ENCODE measurements at places on chromosomes 1 and 21.

DNA sequence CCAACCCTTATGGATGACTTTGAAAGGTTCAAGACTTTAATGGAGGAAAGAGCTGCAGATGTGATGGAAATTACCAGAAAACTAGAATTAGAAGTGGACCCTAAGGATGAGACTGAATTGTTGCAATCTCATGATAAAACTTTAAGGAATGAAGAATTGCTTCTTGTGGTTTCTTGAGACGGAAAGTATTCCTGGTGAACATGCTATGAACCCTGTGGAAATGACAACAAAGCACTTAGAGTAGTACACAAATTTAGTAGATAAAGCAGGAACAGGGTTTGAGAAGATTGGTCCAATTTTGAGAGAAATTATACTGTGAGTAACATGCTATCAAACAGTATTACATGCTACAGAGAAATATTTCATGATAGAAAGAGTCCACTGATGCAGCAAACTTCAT, 215.4 kb downstream of the OMA1 start:
- DNase-seq = no peak

DNA sequence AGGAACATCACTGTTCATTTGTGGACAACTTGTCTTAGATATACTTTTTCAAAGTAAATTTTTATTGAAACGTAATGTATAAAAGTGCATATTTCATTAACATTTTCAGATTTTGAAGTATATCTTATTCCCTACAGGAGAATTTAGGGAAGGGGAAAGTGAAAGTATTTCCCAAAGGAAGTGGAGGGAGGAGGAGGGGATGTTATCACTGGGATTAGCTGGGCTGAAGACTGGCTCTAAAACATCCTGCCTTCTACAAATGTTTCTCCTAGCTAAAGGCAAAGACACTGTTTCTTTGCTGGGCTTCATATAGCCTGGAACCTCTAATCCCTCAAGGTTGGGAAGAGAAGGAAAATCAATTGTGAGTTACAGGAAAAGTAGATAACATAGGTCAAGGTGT, 7.1 kb upstream of the ZNF697 start:
- DNase-seq = no peak

DNA sequence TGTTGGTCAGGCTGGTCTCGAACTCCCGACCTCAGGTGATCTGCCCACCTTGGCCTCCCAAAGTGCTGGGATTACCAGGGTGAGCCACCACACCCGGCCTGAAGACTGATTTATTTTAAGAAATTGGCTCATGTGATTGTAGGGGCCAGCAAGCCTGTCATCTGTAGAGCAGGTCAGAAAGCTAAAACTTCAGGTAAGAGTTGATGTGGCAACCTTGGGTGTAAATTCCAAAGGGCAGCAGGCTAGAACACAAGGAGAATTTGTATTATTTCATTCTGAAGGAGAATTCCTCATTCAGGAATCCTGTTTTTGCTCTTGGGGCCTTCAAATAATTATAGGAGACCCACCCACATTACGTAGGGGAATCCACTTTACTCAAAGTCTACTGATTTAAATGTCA, 728.7 kb downstream of the LTN1 start:
- DNase-seq = no peak

- no peak for DNase-seq
These were observed 29.4 kb downstream of the FRRS1 start for GRCh38 chr1:99737016-99737415.

DNA sequence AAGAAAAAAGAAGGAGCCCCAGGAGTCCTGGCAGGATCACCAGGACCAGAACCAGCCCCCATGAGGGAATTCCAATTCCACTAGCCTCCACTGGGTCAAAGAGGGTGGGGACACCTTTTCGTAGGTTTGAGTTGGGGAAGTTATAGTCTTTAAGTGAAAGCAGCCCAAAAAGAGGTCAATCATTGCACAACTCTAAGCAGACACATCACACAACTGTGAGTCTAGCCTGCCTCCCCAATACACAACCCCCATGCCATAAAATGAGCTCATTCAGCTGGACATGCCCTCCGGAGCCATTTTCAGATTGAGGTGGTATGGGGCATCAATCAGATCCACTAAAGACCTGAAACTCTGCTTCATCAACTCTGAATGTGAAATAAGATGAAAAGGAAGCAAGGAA, 179.9 kb downstream of the NPHP4 start:
- no peak for DNase-seq

DNA sequence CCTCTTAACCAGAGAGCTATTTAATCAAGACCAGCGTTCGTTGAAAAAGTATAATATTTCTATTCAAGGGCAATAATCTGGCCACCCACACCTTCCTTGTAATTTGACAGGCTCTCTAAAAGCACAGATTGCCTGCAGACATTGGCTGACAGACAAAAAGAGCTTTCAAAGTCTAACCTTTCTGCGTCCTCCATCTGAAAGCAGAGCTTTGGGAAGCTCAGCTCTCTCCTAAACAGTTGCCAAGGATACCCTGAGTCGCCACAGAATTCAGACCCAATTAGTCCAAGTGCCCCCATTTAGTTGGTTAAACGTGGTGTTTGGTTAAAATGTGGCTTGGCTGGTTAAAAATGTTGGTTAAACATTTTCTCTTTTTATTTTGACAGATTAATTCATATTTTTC, 33.7 kb upstream of the PLA2G2C start:
- no peak for DNase-seq

DNA sequence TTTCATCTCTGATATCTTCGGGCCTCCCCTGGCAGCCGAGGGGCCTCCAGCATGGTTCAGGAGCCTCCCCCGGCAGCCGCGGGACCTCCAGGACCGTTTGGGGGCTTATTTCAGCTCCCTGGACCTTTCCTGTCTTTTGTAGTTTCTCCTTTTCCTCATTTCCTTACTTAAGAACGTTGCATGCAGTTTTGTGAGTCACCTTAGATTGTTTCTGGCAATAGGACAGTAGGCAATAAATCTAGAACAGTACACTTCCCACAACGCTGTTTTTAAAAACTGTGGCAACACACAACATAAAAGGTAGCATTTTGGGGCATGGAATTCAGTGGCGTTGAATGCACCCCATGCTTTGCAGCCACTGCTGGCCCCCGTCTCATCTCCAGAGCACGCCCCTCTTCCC, 24.4 kb downstream of the FAAP20 start:
- no peak for DNase-seq

DNA sequence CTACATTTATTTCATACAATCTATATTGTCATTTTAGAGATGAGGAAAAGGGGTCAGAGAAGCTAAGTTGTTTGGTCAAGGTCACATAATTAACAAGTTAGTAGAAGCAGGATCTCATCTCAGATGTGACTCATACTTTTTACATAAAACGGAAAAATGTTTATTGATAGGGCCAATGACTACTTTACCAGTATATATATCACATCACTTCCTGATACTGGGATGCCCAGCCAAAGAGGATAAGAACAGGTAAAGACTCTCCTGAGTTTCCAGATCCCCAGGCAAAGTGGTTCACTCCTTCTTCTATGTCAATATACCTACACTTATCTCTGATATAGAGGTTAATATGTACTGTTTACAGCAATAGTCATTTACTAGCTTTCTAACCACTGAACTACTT, 21.0 kb downstream of the YIPF1 start:
- DNase-seq = no peak

DNA sequence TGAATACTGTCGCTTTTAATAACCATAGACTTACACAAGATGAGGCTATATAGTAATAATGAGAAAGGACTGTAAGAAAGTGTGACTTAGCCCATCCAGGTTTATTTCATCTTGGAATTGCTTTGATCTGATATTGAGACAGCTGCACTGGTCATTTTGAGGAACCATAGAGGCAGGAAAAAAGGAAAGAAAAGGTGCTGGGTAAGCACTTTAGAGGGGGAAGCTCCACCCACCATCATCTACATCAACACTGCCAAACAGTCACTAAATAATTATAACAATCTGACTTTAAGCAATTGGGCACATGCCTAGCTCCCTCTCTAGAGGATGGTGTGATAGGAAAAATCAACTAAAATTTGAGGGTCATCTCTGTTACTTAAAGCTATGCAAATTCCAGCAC, 70.6 kb upstream of the ST6GALNAC3 start:
- DNase-seq = no peak

- no peak for DNase-seq
These were observed 30.0 kb upstream of the UBE2U start for GRCh38 chr1:64173336-64173940.

GRCh38 chr21:38272215-38272614, 15.4 kb downstream of the KCNJ15 start:
- no peak for DNase-seq

DNA sequence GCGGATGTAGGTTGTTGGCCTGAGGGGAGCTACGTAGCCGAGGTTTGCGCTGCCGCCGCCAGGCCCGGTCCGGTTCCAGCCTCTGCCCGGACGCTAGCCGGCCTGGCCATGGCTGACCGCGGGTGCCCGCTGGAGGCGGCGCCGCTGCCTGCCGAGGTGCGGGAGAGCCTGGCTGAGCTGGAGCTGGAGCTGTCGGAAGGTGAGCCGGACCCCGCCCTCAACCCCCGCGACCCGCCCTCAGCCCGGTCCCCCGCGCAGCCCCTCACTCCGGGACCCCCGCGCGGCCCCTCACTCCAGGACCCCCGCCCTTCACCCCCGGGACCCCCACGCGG, 299 bp downstream of the DIP2A start:
- DNase-seq = no peak

GRCh38 chr1:162861101-162861500, at the start of gene CCDC190:
Gene CCDC190 (minus strand): TSS chr1:162861175. CDS start chr1:162859646, 1,529 bp downstream.
- DNase-seq = no peak

GRCh38 chr1:41806472-41807155, 112.1 kb downstream of the HIVEP3 start:
- peak; percentile 53 for DNase-seq

- DNase-seq = no peak
These were observed 5.8 kb downstream of the VASH2 start for GRCh38 chr1:212955961-212956620.

DNA sequence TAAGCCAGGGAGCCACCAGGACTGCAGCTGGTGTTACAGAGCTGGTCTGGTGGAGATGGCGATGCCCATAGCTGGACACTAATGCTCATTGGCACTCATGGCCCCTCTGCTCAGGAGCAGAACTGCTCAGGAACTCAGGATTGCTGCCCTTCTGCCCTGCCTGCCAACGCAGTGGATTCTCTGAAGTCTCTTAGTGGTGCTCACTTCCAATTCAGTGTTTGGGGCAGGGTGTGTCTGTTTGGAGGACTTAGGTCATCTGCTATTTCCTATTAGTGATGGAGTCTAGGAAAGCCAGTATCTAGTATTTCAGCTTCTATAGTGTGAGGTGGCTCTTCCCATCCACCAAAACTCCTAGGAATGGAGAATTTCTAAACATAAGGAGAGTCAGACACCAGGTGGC, 29.1 kb downstream of the S100A10 start:
- no peak for DNase-seq

DNA sequence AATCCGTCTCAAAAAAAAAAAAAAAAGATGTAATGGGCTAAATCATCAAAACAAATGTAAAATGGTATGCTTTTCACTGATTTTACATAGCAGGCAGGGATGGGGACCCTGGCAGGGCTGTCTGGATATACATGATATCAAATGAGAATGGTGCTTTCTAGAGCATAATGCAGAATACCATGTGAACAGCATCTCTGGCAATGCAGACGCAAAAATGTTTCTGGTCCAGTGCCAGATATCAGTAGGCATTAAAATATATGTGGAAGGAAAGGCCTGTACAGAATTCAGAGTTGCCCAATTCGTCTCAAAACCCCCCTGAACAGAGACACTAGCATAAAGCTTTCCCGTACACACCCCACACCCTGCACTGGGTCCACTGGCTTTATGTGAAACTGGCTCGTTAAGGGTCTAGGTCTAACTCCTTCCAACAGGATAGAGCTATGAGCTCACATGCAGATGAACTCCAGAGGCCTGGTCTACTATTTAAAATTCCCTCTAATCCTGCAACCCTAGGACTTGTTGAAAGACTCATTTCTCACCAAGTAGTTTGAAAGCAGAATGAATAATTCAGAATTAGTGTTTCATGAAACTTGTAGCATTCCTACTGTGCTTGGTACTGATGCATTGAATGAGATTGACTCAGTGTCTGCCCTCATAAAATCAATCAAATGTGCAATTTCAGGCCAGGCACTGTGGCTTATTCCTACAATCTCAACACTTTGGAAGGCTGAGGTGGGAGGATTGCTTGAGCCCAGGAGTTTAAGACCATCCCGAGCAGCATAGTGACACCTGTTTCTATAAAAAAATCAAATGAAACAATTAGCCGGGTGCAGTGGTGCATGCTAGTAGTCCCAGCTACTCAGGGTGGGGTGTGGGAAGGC, 2.6 kb upstream of the MYSM1 start:
- DNase-seq = no peak

GRCh38 chr1:187871177-187871845, 1042.6 kb downstream of the PLA2G4A start:
- no peak for DNase-seq

DNA sequence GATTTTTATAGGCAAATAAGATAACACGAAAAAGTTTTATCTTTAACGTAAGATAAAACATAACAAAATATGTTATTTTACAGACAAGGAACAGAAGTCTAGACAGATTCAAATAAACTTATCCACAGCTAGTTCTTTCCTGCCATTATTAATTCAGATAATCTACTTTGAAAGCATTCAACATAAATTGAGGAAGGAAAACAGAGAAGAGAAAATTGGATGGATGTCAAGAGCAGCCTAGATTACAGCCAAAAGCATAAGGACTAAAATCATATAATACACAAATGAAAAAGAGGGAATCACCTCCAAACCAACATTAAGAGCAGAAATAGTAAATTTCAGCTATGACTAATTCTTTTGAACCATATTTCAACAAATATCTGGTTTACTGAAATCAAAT, 15.5 kb downstream of the TRIM33 start:
- no peak for DNase-seq

GRCh38 chr1:90823686-90824085, 106.6 kb upstream of the BARHL2 start:
- no peak for DNase-seq

DNA sequence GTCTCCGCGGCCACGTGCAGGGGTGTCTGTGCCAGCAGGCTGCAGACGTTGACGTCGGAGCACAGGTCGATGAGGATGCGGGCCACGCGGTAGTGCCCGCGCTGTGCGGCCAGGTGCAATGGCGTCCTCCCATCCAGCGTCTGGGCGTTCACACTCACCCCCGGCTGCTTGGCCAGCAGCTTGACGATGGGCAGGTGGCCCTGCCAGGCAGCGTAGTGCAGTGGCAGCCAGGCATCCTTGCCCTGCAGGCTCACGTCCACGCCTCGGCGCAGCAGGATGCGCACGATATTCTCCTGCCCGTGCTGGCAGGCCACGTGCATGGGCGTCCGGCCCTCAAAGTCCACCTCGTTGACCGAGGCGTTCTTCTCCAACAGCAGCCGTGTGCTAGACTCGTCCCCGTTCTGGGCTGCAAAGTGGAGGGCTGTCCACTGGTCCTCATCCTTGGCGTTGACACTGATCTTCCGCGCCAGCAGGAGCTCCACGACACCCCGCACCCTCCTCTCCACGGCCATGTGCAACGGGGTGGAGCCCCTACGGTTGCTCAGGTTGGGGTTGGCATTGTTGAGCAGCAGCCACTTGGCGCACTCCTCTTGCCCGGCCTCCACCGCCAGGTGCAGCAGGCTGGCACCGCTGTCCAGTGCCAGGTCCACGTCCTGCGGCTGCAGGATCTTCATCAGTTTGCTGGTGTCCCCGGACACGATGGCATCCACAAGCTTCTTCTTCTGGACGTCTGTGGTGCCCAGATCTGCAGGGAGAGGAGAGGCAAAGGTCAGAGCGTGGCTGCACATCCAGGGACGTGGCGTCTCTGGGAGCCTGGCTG, 25.4 kb downstream of the RIPK4 start:
- DNase-seq = no peak

GRCh38 chr1:29708796-29709703, 472.7 kb downstream of the PTPRU start:
- no peak for DNase-seq

- no peak for DNase-seq
These were observed 5.7 kb downstream of the GPR88 start for GRCh38 chr1:100543640-100544039.

Data from stimulated activated CD4-positive, alpha-beta T cell treated with anti-CD3 and anti-CD28 coated beads, Interleukin-15, amount 100 ng/mL, for 1 hour (primary cell).